Fibroblast of villous mesenchyme (primary cell): ENCODE measurements at places on chromosomes 5 and 9.

DNA sequence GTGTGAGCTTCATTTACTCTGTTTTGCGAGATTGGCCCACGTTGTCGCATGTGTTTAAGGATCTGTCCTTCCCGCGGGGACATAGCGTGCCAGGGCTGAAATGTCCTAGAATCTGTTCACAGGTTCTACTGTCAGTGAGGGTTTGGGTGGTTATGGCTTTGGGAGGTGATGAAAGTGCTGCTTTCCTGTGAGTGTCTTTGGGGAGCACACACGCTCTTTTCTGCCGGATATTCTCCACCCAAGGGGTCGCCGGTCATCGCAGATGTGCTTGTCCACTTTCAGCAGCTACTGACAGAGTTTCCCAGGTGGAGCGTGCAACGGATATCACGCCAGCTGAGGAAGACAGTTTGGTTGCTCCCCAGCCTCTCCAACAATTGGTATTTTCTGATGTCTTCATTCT, 32.1 kb downstream of the PROP1 start:
- no peak for DNase-seq

- DNase-seq = no peak
These were observed 22.4 kb downstream of the NIPSNAP3B start for GRCh38 chr9:104786293-104786692.

DNA sequence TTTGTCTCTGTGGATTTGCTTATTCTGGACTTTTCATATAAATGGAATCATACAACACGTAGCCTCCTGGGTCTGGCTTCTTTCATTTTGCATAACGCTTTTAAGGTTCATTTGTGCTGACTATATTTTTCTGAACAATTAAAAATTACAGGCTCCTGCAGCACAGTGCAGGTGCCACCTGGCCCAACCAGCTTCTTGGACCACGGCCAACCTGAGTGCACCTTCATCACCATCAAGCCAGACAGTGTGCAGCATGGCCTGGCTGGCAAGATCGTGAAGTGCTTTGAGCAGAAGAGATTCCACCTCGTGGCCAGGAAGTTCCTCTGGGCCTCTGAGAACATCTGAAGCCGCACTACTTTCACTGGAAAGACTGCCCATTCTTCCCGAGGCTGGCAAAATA, 53.5 kb upstream of the COL15A1 start:
- DNase-seq = no peak

DNA sequence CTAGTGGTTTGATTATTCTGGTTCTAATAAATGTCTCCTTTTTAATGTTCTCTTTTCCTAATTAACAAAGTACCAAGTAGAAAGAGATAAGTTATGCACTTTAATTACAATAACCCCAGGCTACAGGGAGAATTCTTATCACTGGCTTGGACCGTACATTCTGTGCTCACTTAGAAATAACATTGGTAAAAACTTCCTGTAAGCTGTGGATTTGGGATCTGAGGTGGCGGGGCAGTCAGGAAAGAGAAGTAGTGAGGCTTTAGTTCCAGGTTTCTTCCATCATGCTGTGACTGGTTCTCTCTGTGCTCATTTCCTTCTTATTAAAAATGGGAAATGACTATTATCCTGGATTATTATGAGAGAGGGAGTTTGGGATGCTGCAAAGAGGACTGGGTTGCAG, 142.0 kb downstream of the EGFLAM start:
- no peak for DNase-seq

DNA sequence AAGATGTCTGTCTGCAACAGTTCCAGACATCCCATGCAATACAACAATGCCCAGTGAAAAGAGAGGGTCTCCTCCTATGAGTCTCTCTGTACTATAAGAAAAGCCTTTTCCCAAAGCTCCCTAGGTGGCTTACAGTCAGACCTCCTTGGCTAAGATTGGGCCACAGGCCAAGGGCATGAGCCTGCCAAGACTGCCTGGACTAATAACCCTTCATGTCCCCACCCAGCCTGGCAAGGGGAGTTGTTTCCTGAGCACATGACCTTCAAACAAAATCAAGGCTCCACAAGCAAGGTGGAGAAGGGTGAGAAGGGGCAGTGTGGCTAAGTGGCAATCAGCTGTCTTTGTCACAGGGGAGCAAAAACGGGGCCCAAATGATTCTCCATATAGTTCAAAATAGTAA, 75.6 kb upstream of the ZSWIM6 start:
- DNase-seq = no peak

GRCh38 chr5:148913985-148914431, 87.6 kb downstream of the ADRB2 start:
- peak; percentile 36 for DNase-seq

- DNase-seq = peak; percentile 27
These were observed 8.8 kb downstream of the FAM200C start for GRCh38 chr5:160390787-160391696.

DNA sequence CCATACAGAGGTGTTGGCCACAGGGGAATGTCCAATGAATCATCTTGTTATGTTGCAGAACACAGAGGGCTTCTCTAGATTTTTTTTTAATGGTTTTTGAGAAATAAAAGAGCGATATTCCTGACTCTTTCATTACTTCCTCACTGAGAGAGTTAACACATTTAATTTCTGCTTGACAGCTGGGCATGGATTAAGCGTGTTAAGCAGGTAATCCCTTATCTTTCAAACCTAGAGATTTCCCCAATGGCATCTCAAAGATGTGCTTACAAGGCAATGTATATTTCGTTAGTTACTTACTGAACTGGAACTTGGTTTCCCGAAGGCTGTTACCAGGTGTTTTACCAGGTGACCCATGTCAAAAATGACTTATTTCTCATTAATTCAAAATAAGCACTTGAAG, 21.8 kb upstream of the ADCY2 start:
- DNase-seq = no peak

DNA sequence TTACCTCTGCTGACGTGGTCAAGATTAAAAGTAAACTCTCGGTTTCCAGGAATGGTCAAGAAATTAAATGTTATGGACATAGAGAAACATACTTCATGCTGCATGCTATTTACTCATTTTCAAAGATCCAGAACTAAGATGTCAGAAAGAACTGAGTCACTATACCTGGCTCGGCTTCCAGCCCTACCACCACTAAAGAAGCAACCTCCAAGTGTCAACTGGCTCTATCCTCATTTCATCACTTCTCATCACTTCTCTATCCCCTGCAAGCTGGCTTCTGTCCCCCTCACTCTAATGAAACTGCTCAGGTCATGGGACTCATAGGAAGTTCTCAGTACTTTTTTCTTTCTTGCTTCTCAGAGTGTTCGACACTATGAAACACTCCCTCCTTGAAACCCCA, 116.2 kb downstream of the CDK5RAP2 start:
- no peak for DNase-seq

- DNase-seq = no peak
These were observed 20.2 kb downstream of the NNT start for GRCh38 chr5:43623048-43623680.

DNA sequence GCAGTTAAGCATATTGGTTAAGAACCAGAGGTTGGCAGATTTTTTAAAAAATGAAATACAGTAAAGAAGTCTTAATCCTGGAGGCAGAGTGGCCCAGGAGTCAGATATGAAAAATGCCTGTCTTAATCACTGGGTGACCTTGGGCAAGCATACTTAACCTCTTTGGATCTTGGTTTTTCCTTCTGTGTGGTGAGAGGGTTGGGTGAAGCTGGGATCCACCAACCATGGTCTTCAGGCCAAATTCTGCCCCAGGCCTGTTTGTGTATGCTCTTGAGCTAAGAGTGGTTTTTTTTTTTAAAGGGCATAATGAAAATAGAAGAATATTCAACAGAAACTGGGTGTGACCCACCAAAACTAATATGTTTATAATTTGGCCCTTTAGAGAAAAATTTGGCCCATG, 20.0 kb upstream of the TEX48 start:
- no peak for DNase-seq

DNA sequence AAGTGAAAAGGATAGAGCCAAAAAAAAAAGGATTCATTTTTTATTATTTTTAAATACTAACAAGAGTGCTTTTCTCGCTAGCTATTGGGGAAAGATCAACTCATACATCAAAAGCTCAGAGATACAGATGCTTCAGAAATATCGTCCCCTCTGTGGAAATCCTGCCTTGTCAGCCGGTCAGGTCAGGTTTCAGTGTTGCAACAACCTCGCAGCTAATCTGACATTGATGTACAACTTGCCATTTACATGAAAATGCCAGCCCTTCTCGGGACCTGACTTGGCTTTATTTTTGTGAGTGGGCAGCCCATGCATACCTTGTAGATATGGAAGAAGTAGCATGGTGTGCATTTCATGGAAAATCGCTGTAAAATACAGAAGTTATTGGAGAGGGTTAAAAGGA, 358.8 kb upstream of the ADAMTS16 start:
- no peak for DNase-seq

DNA sequence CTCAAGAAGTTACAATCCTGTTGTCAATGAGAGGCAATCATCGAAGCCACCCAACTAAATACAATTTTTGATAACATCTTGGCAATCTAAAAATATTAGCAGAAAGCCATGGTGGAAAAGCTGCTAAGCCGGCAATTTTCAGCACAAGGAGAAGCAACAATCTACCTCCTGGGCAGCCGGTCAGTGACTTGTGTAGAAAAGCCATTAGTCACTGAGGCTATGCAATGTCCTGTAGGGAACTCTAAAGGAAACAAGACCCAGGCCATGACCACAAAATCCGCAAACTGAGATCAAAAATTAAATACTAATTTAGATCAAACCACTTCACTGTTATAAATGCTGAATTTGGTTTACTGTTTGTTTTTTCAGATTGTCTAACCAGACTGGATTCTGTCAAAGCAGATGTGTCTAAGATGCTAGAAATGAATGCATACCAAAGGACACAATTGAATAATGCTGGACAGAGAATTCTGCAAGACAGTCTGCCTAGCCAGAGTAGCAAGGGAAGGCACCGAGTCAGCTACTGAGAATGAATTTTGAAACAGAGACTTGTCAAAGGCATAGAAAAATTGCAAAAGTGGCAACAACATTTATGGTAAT, 384.8 kb downstream of the PRELID2 start:
- no peak for DNase-seq

GRCh38 chr5:43348207-43348606, 35.0 kb upstream of the HMGCS1 start:
- no peak for DNase-seq

DNA sequence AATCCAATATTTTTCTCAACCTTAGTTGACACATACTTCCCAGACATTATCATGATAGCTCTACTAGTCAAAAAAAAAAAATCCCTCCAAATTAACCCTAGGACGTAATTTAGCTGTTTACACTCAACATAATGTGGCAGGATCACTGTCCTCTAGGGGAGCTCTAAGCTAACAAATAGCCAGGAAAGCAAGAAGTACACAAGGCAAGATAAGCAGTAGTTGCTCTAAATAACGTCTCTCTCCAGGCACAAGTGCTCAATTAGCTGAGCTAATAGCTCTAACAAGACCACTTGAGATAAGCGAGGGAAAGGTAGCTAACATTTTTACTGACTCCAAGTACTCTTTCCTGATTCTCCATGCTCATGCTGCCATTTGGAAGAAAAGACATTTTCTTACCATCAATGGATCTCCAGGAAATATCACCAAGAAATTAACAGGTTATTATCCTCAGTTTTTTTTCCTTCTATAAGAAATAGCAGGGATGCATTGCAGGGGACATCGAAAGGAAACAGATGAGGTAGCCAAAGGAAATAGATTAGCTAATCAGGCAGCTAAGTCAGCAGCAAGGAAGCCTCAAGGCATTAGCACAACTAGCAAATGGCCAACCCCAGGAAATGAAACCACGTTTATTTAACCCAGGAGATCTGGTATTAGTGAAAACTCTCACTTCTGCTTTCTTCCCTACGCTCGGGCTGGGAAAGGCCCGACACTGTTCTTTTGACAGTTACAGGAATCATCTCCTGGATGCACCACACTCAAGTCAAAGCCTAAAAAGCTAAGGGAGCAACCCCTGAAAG, 614.1 kb downstream of the PTPRD start:
- no peak for DNase-seq

- DNase-seq = no peak
These were observed 53.8 kb downstream of the CD180 start for GRCh38 chr5:67142816-67143215.

DNA sequence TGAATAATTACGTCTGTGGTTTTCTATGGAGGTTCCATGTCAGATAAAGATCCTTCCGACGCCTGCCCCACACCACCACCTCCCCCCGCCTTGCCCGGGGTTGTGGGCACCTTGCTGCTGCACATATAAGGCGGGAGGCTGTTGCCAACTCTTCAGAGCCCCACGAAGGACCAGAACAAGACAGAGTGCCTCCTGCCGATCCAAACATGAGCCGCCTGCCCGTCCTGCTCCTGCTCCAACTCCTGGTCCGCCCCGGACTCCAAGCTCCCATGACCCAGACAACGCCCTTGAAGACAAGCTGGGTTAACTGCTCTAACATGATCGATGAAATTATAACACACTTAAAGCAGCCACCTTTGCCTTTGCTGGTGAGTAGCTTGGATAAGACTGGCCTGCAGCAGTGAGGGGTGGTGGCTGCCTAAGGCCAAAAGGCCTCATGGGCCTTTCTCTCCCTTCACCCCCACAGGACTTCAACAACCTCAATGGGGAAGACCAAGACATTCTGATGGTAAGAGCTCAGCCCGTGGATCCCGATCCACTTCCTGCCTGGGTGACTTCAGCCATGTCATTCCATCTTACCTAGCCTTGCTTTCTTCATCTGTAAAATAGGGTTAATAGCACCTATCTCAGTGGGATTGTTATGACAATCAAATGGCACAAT, at the start of gene IL3:
TSS of gene IL3 (plus strand) at position 155 of the 661 bp plus-strand sequence. CDS start at position 207, 52 bp downstream.
- no peak for DNase-seq

- DNase-seq = no peak
These were observed 28.5 kb downstream of the KCNMB1 start for GRCh38 chr5:170360709-170361108.

GRCh38 chr9:21668516-21668915, 133.9 kb upstream of the MTAP start:
- no peak for DNase-seq

GRCh38 chr9:131873891-131874440, 134.1 kb upstream of the RAPGEF1 start:
- DNase-seq = no peak

GRCh38 chr5:14281746-14282181, 138.6 kb downstream of the TRIO start:
- DNase-seq = peak; percentile 48

DNA sequence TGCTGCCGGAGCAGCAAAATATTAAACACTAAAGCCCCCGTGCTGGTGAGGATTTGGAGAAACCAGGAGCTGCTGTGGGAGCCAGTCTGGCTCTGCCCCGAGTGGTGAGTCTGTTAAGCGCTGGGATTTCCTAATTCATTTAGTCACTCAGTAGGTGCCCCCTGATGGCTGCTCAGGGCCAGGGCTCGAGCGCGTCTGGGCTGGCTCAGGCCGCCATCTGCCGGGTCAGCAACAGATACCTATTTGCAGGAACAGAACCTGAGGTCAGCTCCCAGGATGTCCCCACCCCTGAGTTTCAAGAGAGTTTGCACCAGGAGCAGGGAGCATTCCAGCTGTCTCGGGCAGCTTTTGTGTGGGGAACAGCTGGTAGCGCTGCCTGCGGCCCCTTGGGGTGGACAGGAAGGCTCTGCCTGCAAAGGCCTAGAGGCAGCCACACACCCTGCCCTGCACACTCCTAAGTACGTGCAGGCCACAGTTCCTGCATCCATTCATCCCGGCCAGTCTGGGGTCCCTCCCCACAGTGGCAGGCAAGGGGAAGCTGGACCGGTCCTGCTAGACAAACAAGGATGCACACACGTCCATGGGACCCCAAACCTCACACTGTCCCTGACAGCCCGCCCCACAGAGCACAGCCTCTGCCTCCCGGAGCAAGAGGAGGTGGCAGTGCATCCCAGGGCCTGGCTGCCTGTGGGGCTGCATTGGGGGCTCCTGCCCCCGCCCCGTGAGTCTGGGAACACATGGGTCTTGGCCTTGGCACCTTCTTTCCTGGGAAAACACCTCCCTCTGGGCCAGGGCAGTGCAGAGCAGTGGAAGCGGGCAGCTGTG, 83.7 kb downstream of the ADAMTS2 start:
- DNase-seq = peak; percentile 76

GRCh38 chr9:28938981-28939380, 1365.7 kb upstream of the C9orf72 start:
- DNase-seq = no peak
